Right lobe of liver (tissue), 6 donors: ENCODE measurements at places on chromosomes 12 and 14.

DNA sequence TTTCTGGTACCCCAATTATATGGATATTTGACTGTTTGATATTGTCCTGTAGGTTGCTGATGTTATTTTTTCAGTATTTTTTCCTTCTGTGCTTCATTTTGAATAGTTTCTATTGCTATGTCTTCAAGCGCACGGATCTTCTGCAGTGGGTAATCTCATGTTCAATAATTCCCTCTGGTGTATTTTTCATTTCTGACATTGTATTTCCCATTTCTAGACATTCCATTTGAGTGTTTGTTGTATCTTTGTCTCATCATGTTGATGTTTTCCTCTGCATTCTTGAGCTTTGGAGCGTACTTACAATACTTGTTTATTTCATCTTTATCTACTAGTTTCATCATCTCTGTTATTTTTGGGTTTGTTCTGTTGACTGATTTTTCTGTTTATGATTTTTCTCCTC lies 22.0 kb downstream of the TSPAN9 start:
- DNase-seq, result no peak

DNA sequence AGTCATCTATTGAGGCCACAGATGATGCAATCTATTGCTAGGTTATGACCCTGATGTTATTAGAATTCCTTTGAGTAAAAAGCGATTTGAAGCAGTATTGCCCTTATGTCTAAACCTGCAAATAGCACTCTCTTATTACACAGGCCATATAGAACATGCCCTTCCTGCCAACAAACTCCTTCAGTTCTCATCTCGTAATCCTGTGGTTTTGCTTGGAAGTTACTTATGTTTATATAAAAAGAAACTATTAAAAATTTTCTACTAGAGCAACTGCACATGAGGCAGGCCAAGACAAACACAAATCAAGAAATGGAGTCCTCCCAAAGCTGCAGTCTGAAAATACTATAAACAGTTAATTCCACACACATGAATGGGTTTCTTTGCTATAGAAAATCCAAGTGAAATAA lies 1200.2 kb downstream of the LRFN5 start:
- no peak for DNase-seq

GRCh38 chr12:79373896-79374499 lies 316.8 kb downstream of the PAWR start:
- no peak for DNase-seq

GRCh38 chr12:114248527-114248926 lies 157.4 kb downstream of the TBX5 start:
- no peak for DNase-seq

DNA sequence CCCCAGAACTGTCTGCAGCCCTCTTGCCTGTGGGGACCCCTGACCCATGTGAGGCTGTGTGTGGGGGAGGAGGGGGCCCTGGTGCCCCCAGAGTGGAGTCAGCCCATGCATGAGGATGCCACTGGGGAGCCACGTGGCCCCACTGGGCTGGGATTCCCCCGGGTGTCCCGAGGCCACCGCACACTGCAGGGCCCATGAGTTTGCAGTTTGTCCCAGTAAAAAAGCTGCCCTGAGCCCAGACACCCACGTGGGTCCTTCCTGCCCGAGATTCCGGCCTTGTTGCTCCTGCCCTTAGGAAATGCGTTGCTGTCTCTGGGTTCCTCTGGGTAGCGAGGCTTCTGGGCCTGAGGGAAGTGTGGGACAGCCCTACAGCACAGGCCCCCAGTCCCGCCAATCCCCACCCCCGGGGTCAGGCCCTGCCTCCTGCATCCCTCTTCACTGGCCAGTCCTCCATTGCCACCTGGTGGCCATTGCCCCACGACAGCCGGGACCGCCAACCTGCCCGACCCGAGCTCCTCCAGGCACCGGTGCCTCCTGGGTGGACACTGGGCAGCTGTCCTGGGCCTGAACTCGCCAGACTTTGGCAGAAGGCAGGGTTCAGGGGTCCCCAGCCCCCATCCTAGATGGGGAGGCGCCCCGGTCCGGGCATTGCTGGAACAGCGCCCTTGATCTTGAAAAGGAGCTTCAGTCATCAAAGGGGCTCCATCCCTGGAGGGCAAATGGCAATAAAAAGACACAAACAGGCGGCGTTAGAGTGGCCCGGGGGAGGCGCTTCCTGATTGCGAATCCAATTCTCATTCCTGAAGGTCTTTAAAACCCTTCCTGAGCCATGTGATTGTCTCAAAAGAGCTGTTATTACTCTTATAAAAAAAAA lies 15.6 kb upstream of the C14orf180 start:
- peak; percentile 80 for DNase-seq

DNA sequence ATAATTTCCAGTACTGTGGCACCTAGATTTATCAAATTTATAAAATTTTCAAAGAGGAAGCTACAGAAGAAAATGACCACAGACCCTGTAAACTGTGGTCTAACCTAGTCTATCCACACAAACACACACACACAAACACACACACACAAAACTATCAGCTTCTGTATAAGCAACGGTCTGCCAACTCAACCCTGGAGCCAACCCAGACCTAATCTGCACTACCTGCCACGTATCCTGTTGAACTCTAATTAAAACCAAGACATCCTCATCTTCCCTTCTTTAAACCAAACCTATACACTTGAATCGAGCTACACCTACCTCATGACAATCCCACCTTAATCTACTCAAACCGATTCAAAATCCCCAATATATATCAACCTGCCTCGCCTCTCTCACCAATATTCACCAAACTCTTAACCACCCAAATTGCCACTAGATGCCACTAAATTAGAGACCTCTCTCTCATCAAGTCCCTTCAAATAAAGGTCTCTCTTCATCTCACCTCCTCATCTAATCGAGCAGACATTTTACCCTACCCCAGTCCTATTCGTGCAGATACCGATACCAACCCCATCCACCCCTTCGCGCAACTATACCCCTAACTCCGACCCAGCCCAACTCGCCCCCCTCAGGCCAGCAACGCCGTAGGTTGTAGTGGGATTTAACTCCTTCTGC lies 808 bp downstream of the ACIN1 start:
- no peak for DNase-seq

DNA sequence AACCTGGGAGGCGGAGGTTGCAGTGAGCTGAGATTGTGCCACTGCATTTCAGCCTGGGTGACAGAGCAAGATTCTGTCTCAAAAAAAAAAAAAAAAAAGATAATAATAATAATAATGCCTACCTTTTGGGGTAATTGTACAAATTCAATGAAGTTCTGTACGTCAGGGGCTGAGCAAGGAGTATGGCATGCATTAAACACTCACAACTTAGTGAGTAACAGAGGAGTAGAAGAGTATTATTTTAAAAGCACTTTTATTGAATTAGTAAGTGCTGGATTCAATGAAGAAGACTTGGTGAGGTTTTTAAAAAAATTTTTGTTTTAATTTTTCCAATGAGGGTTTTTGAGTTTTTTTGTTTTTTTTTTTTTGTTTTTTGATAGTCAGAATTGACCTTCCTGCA lies 783.6 kb upstream of the TBX3 start:
- DNase-seq, result no peak

- DNase-seq, result no peak
Observed at GRCh38 chr14:65422088-65422834, 9.7 kb downstream of the FUT8 start.

GRCh38 chr14:55243386-55243785 lies 27.8 kb upstream of the FBXO34 start:
- DNase-seq, result no peak

DNA sequence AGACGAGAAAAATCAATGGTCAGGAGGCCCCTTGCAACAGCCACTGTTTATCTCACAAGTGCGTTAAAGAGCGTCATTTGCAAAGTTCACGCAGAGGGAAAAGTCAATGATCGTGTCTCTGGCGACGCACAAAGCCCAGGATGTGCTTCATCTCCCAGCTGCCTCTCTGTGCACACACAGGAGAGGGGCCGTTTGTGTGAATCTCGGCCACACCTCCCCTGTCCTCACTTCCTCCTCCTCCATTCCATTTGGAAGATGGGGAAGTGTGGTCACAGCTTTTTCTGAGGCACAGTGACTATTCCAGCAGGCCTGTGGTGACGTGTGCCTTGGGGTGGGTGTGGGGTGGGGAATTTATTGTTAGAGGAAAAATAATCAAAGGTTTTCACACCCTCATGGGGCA lies 90.4 kb downstream of the RBM19 start:
- no peak for DNase-seq

- DNase-seq, result peak; percentile 83
Observed at GRCh38 chr12:111428728-111429175, 23.0 kb downstream of the SH2B3 start.

GRCh38 chr12:80829767-80830166 lies 108.0 kb downstream of the LIN7A start:
- DNase-seq, result no peak

GRCh38 chr14:100587763-100588411 lies 670 bp upstream of the BEGAIN start:
- no peak for DNase-seq

- no peak for DNase-seq
Observed at GRCh38 chr14:101556566-101557320, 4.6 kb upstream of the DIO3 start.

DNA sequence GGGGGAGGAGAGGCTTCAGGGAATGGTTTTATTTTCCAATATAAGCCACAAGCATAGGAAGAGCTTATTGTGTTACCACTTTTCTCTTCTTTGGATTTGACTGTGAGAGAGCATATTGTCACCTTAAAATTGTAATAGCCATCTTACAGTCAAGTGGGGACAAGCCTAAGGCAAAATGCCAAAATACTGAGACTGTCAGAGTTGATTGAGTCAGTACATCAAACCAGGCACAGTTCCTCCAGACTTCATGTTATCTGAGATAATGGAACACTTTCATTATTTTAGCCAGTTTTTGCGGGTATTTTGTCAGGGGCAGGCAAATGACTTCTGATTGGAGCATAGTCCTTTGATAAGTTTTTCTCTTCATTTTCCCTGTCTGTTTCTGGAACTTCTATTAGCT lies 19.5 kb upstream of the NUBPL start:
- DNase-seq, result no peak

DNA sequence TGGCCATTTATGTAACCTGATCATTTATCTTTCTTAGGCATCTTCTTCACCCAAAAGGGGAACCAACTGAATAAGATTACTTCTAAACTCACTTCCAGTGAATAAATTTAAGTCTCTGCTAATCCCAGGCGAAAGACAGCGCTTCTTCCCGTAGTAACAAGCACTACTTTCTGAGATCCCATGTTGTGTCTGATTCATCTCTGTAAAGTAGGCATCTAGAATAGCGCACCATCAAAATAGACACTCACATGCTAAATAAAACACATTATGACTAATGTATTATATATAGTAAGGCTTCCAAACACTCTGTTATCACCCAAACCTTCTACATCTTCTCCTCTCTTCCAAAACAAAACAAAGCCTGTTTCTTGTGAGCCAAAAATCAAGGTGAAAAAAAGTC lies 15.1 kb downstream of the GTF2A1 start:
- no peak for DNase-seq

DNA sequence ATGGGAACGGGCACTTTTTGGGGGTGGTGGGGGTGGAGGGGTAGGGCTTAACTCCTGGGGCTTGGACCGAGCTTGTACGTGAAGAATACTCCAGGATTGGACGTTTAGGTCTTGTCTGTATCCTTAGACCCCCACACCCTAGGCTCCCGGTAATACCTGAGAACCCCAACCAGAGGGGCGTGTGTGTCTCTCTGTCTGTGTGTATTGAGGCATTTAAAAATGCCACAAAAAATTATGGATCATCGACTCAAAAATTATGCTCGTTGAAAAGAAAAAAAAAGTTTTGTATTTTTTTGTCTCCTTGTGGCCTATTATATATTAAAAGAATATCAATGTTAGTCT lies 459 bp downstream of the PPFIBP1 start:
- DNase-seq, result no peak

- DNase-seq, result no peak
Observed at GRCh38 chr14:75138492-75138891, 11.6 kb upstream of the NEK9 start.

- no peak for DNase-seq
Observed at GRCh38 chr14:33897878-33898535, 52.9 kb downstream of the EGLN3 start.

DNA sequence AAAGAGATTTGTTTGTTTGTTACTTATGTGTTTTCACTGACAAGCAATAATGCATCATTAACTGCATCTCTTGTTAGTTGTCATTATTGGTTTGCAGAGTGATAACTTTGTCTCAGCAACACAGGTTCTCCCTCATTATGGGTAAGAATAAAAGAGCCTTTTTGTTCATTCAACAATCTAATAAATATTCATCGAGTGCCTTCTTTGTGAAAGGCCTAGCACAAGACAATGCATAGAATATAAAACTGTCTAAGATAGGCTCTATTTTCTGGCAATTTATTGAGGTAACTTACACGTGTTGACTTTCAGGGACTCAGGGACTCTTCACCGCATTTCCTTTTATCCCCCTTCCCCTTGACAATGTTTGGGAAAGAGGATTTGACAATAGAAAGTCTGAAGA lies 95.5 kb upstream of the KRR1 start:
- no peak for DNase-seq

DNA sequence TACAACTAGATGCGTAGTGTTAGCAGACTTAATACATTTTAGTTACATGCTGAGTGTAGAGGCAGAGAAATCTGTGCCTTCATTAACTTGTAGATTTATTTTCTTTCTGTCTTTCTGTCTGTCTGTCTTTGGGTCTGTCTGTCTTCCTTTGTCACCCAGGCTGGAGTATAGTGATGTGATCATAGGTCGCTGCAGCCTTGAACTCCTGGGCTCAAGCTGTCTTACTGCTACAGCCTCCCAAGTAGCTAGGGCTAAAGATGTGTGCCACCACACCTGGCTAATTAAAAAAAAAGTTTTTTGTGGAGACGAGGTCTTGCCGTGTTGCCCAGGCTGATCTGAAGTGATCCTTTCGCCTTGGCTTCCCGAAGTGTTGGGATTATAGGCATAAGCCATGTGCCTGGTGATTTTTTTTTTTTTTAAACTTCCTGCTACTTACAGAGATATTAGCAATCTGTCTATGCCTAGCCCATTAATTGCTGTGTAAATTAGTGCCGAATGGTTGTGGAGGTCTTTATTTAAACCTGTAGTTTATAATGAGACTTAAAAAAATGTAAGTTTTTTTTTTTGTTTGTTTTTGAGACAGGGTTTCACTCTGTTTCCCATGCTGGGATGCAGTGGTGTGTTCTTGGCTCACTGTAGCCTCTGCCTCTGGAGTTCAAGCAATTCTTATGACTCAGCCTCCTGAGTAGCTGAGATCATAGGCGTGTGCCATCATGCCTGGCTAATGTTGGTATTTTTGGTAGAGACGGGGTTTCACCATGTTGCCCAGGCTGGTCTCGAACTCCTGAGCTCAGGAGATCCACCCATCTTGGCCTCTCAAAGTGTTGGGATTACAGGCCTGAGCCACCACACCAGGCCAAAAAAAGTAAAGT lies 22.8 kb downstream of the ERC1 start:
- no peak for DNase-seq

- no peak for DNase-seq
Observed at GRCh38 chr12:78210506-78210860, 379.8 kb downstream of the NAV3 start.
